ENCODE measurements at places on chromosomes 11 and 22. TPM values are rescaled to one million over a fixed set of nuclear protein-coding genes. Genes with fewer than 3 reads are reported as not detected.

- H3K27ac ChIP-seq, result no peak overlapping the region
- H3K36me3 ChIP-seq, result no peaks in the 10 kb centered on the region
- H3K4me1 ChIP-seq, result peaks cover 7% of the 10 kb centered on the region
- no peak overlapping the region for H3K4me3 ChIP-seq
- no peaks in the 10 kb centered on the region for H3K27me3 ChIP-seq
- DNase-seq, result no peak
Observed at GRCh38 chr11:35090125-35090524, 48.8 kb upstream of the CD44 start.

Gene APOA4
- total RNA-seq, result not detected

GRCh38 chr11:64591257-64592233 lies 525 bp downstream of the SLC22A12 start:
- DNase-seq, result no peak
- H3K27ac ChIP-seq, result no peak overlapping the region
- no peak overlapping the region for H3K4me3 ChIP-seq
- H3K4me1 ChIP-seq, result no peaks in the 10 kb centered on the region

- no peaks in the 10 kb centered on the region for H3K36me3 ChIP-seq
- H3K27ac ChIP-seq, result peak overlapping the region; percentile 36
- peaks cover 22% of the 10 kb centered on the region for H3K4me1 ChIP-seq
- peaks cover 2% of the 10 kb centered on the region for H3K27me3 ChIP-seq
Observed at GRCh38 chr11:117828611-117829368, 4.2 kb upstream of the FXYD2 start.

DNA sequence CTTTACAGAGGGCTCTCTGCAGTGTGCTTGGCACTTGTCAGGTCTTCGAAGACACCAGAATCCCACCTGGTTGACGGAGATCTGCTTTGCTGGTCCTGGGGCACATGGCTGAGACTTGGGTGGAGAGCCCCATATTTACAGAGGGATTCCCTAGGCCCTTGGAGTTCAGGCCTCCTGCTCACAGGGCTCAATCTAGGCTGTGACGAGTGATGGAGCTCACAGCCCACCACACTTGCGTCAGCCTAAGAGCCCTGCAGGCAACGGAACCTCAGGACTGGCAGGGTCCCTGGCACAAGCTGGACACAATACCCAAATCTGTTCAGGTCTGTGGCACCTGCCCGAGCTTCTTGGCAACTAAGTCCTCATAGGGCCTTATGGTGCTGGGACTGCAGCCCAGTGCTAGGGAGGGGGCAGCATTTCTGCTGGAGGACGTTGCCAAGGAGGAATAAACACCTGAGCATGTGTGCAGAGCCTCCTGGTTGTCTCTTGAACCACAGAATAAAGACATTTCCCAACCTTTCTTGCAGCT lies 59.1 kb downstream of the KCNC1 start:
- no peaks in the 10 kb centered on the region for H3K27me3 ChIP-seq
- DNase-seq, result no peak
- H3K27ac ChIP-seq, result no peak overlapping the region

DNA sequence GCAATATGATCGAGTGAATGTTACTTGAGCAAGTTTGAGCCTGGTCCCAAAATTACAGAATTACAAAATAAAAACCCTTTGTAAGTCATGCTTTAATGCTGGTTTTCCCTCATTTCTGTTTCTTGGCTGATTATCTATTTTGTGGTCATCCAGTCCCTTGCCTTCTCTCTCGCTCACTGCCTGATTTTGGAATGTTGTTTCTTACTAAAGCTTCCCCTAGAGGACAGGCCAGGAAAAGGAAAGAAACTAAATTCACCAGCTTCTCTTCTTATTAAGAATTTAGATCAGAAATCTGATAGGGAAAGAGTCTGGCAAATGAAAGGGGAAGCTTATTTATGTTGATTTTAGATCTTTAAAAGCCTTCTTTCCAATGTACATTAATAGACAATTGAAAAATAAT lies 16.6 kb upstream of the BDNF start:
- peaks cover 11% of the 10 kb centered on the region for H3K27me3 ChIP-seq
- no peaks in the 10 kb centered on the region for H3K36me3 ChIP-seq
- peaks cover 16% of the 10 kb centered on the region for H3K4me1 ChIP-seq
- H3K27ac ChIP-seq, result no peak overlapping the region
- DNase-seq, result no peak

- DNase-seq, result no peak
- H3K27me3 ChIP-seq, result no peaks in the 10 kb centered on the region
- H3K36me3 ChIP-seq, result no peaks in the 10 kb centered on the region
- no peak overlapping the region for H3K4me3 ChIP-seq
- H3K4me1 ChIP-seq, result no peaks in the 10 kb centered on the region
- H3K27ac ChIP-seq, result no peak overlapping the region
Observed at GRCh38 chr11:29012507-29012906, 904.3 kb downstream of the METTL15 start.

DNA sequence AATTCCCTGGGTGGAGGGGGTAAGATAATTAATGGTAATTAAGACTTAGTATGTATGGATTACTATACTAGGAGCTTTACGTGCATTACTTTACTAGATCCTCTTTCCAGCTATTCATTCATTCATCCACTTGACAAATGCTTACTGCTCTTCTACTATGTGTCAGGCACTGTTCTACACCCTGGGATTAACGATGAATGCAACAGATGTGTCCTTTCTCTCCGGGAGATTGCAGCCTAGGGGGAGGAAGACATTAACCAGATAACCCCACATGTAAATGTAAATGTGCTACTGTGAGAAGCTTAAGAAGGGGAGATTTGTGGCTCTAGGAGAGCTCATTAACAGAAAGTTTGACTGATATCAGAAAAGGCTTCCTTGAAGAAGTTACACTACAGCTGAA lies 1.7 kb downstream of the ANKK1 start:
- peaks cover 10% of the 10 kb centered on the region for H3K4me1 ChIP-seq
- H3K27me3 ChIP-seq, result peaks cover 32% of the 10 kb centered on the region
- no peaks in the 10 kb centered on the region for H3K36me3 ChIP-seq
- H3K4me3 ChIP-seq, result no peak overlapping the region
- DNase-seq, result no peak
- no peak overlapping the region for H3K27ac ChIP-seq

DNA sequence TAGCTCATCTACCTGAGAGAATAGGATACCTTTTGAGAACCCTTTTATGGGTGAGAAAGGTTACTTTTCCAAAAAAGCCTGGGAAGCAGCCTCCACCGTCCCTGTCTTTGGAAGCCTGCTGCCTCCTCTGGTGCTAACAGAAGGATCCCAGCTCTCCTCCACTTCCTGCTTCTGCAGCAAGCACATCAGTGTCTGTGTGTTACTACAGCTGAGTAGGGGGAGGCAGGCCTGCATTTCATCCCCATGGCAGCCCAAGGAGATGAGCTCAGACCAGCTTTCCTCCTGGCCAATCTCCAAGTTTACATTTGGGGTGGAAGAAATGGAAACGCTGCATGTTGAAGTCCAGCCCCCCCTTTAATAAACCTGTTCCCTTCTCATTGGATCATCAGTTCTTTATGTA lies 7.4 kb upstream of the CCDC34 start:
- no peak overlapping the region for H3K27ac ChIP-seq
- H3K4me3 ChIP-seq, result no peak overlapping the region
- no peak for DNase-seq
- peaks cover 38% of the 10 kb centered on the region for H3K36me3 ChIP-seq

Gene CRYBB3
- total RNA-seq, result not detected

Gene SCUBE1
- total RNA-seq, result 0.07 TPM

- peaks cover 27% of the 10 kb centered on the region for H3K27me3 ChIP-seq
- no peak overlapping the region for H3K27ac ChIP-seq
- no peaks in the 10 kb centered on the region for H3K36me3 ChIP-seq
- no peaks in the 10 kb centered on the region for H3K4me1 ChIP-seq
- DNase-seq, result no peak
Observed at GRCh38 chr11:44741976-44742375, 15.2 kb downstream of the TSPAN18 start.

GRCh38 chr11:10076458-10077141 lies 217.4 kb downstream of the SBF2 start:
- H3K27ac ChIP-seq, result no peak overlapping the region
- H3K36me3 ChIP-seq, result no peaks in the 10 kb centered on the region
- H3K27me3 ChIP-seq, result no peaks in the 10 kb centered on the region
- H3K4me1 ChIP-seq, result no peaks in the 10 kb centered on the region

DNA sequence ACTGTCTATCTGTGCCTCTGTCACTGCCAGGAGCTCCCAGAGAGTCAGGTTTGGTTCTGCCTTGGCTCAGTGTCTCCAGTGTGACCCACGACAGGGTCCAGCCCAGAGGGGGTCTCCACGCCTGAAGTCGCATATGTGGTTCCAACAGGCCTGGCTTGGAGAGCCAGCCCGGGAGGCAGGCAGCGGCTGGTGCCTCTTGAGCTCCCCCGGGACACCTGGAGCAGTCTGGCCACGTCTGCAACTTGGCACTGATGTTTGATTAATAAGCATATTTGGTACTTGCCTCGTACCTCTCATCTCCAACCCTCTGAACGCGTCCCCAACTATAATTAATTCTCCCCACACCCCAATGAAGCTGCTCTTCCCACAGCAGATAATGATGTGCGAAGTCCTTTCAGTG lies 31.7 kb upstream of the SHISAL1 start:
- peaks cover 13% of the 10 kb centered on the region for H3K4me1 ChIP-seq
- no peak for DNase-seq
- peaks cover 24% of the 10 kb centered on the region for H3K27me3 ChIP-seq
- H3K27ac ChIP-seq, result no peak overlapping the region

- H3K4me3 ChIP-seq, result no peak overlapping the region
- no peaks in the 10 kb centered on the region for H3K36me3 ChIP-seq
- H3K27ac ChIP-seq, result no peak overlapping the region
Observed at GRCh38 chr11:8480858-8481257, 113.2 kb downstream of the STK33 start.

GRCh38 chr22:46247443-46247975 lies 2.6 kb downstream of the CDPF1 start:
- H3K27ac ChIP-seq, result no peak overlapping the region
- H3K36me3 ChIP-seq, result peaks cover 7% of the 10 kb centered on the region
- peaks cover 9% of the 10 kb centered on the region for H3K4me1 ChIP-seq
- DNase-seq, result no peak

Gene SSRP1
- total RNA-seq, result 76.9 TPM

DNA sequence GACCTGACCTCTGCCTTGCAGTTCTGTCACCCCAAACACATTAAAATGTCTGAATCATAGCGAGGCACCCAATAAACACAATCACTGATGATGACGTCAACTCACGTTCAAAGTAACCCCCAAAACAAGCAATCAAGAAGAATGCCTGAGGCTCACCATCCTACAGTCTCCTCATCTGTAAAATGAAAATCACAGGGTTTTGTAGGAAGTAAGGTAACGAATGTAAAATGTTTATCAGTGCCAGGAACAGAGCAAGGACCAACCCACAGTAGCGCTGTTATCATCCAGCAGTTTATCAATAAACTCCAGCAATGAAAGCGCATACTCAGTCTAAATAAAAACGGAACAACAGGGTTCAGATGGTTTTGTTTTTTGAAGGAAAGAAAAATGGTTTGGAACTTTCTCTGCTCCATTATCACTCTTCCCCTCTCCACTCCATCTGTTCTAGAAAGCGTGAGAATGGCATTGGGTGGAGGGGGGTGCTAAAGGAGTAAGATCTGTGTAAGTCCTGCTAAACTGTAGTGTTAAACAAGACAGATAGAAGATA lies 110.5 kb downstream of the MICAL3 start:
- H3K27me3 ChIP-seq, result no peaks in the 10 kb centered on the region
- no peaks in the 10 kb centered on the region for H3K36me3 ChIP-seq
- H3K4me1 ChIP-seq, result peaks cover 30% of the 10 kb centered on the region
- no peak overlapping the region for H3K4me3 ChIP-seq

Gene LRRC56
- total RNA-seq, result 0.82 TPM

Gene THY1
- 129 TPM for total RNA-seq

- no peak overlapping the region for H3K27ac ChIP-seq
- H3K4me3 ChIP-seq, result no peak overlapping the region
- H3K27me3 ChIP-seq, result no peaks in the 10 kb centered on the region
- H3K4me1 ChIP-seq, result peaks cover 18% of the 10 kb centered on the region
Observed at GRCh38 chr11:119618208-119618909, 110.6 kb downstream of the NECTIN1 start.

GRCh38 chr11:24295360-24295759 lies 201.5 kb upstream of the LUZP2 start:
- H3K36me3 ChIP-seq, result no peaks in the 10 kb centered on the region
- H3K27ac ChIP-seq, result no peak overlapping the region
- no peaks in the 10 kb centered on the region for H3K4me1 ChIP-seq
- no peak overlapping the region for H3K4me3 ChIP-seq

Gene GLB1L2
- 3.0 TPM for total RNA-seq
